ENCODE measurements at places on chromosomes 1 and 21. TPM values are rescaled to one million over a fixed set of nuclear protein-coding genes. Genes with fewer than 3 reads are reported as not detected.

The SUMO3 gene
- 70.0 TPM for total RNA-seq

The KCNJ9 gene
- not detected for total RNA-seq

The RSPH1 gene
- not detected for total RNA-seq

The CRP gene
- total RNA-seq, result not detected

The FLAD1 gene
- total RNA-seq, result 20.6 TPM

The SORT1 gene
- total RNA-seq, result 30.7 TPM

The CNIH3 gene
- total RNA-seq, result not detected

The AGO3 gene
- total RNA-seq, result 17.2 TPM

The PRR9 gene
- total RNA-seq, result not detected

The BRINP3 gene
- total RNA-seq, result not detected

The SLC9C2 gene
- total RNA-seq, result not detected

The CADM3 gene
- 23.8 TPM for total RNA-seq

The BMP8B gene
- 0.98 TPM for total RNA-seq

The HMGB4 gene
- total RNA-seq, result not detected

The CLDN17 gene
- total RNA-seq, result 2.2 TPM

The WNT3A gene
- not detected for total RNA-seq

The RAD54L gene
- 8.1 TPM for total RNA-seq

The C1orf56 gene
- 5.2 TPM for total RNA-seq

The PCBP3 gene
- total RNA-seq, result 4.9 TPM

The OR10X1 gene
- total RNA-seq, result not detected

The SPRR2B gene
- total RNA-seq, result not detected

The DMRTA2 gene
- not detected for total RNA-seq

The LPAR3 gene
- total RNA-seq, result 18.7 TPM

The NR1I3 gene
- not detected for total RNA-seq

The MLLT11 gene
- total RNA-seq, result 3.7 TPM

The AMY1C gene
- total RNA-seq, result not detected

The CTBS gene
- total RNA-seq, result 9.3 TPM

The CFHR2 gene
- not detected for total RNA-seq

The GNG12 gene
- 71.5 TPM for total RNA-seq

The PTGER3 gene
- total RNA-seq, result 17.7 TPM

Measured in vagina (tissue), 2 donors.